NCI-H2029 (cell line): ENCODE measurements at places on chromosomes 2 and 18.

- no peak for DNase-seq
These were observed 3.1 kb upstream of the B3GNT2 start for GRCh38 chr2:62192811-62193210.

GRCh38 chr2:224843141-224843540, 127.0 kb upstream of the CCDC195 start:
- no peak for DNase-seq

- no peak for DNase-seq
These were observed 78.5 kb downstream of the XDH start for GRCh38 chr2:31335921-31336585.

DNA sequence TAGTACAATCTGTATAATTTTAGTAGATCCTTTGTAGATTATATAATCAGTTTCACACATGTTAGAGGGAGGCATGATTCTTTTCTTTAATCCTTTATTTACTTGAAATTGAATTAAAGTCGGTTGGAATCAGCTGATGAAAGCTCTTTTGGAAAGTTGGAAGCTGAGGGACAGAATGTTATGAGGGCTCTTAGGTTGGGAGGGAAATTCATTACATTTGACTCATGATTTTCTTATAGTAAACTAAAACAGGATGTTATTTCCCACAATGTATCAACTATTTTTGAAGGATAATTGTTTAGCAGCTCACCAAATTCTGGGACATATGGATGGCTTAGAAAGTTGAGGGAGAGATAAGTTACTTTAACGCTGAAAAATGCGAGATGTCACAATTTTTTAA, 52.7 kb upstream of the TMEFF2 start:
- DNase-seq, result no peak

DNA sequence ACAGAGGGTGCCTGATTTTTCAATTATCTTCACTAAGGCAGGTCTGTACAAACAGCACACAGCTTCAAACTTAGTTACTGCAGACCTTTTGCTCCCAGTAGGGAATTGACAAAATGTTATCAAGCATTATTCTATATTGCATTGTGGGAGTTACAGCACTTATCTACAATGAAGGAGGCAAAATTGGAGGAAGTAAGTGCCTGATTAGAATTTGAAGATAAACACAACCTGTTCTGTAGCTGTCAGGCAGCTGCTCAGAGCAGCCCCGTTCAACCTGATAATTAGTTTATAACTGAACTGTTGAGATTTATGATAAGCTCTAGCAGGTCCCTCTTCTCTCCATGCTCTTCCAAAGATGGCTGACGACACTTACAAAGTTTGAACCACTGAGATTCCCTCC, 364.4 kb upstream of the CYRIA start:
- no peak for DNase-seq
